PC-9 (cell line): ENCODE measurements at places on chromosomes 5 and 9. TPM values are rescaled to one million over a fixed set of nuclear protein-coding genes. Genes with fewer than 3 reads are reported as not detected.

The NINJ1 gene
- total RNA-seq: 115 TPM in 2 replicates

The CD74 gene
- total RNA-seq: 41.1 and 52.0 TPM in 2 replicates

The POU5F2 gene
- 0.95 and 1.1 TPM in 2 replicates for total RNA-seq

The SHC3 gene
- 12.9 and 15.9 TPM in 2 replicates for total RNA-seq

The ADAMTSL2 gene
- total RNA-seq: 0.39 and 0.50 TPM in 2 replicates

The FAM153A gene
- total RNA-seq: not detected in 2 replicates

The RETREG1 gene
- 5.6 and 9.7 TPM in 2 replicates for total RNA-seq

The CCDC171 gene
- total RNA-seq: 2.4 and 2.5 TPM in 2 replicates

The GFI1B gene
- total RNA-seq: not detected in 2 replicates
